ENCODE measurements at places on chromosomes 11 and 22.

GRCh38 chr11:102177126-102177525 is 66.9 kb downstream of the YAP1 start:
- no peak for DNase-seq

GRCh38 chr22:26453216-26453615 is 24.2 kb downstream of the ASPHD2 start:
- DNase-seq: no peak

DNA sequence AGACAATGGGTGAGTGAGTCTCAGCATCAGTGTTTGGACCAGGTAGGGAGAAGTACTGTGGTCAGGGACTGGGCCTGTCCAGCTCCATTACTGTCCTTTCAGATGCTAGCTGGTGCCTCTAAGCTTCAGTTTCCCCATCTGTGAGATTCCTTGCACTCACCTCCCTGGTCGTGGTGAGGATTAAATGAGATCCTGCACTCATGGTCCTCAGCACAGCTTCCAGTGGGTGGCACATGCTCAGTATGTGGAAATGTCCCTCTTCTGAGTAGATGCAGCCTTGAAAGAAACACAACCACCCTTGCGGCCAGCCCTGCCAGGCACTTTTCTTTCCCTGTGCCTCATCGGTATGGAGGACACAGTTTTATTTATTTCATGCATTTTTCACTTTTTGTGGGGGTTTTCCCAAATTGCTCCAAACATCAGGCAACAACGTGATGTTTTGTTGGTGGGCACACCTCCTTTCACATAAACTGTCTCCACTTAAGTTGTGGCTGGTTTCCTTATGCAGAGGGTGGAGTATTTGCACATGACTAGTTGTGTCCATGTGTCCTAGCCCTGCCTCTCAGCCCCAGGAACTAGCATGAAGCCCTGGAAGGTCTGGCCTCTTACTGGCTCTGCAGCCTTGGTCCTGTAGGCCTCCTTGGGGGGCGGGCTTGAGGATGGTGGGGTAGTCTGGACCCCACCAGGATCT is 1.1 kb downstream of the LZTR1 start:
- no peak for DNase-seq

DNA sequence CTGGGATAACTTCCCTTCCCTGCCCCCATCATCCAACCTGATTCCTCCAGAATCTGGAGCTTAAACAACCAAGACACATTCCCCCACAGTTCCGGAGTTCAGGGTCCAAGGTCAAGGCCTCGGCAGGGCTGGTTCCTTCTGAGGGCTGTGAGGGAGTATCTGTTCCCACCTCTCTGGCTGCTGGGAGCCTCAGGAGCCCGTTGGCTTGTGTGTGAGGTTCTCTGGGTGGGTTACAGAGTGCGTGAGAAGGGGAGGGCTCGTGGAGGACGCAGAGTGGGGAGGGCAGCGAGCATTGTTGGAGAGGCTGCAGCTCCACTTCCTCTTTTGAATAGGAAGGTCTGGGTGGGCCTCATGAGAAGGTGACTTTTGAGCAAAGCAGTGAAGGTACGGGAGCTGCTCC is 8.5 kb downstream of the SERHL2 start:
- DNase-seq: no peak

DNA sequence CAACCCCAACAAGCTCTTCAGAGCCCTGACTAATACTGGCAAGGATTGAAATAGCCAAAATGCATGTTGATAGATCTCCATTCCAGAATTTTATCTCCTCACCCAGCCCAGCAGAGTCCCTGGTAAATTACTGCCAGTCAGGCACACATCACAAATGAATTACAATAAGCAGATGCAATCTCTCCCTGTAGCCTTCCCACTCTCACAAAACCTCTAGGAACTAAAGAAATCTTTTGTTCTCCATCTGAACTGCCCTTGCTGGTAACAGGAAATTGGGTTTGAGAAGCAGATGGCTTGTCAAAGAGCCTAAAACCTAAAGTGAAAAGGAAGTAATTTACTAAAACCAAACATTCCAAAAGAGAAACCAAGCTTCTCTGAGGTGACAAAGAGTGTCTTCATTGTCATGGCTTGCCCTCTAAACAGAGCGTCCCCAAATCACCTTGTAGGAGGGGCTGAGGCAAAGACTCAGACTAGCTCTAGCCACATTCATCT is 59.5 kb downstream of the FAM168A start:
- DNase-seq: no peak

- no peak for DNase-seq
Observed at GRCh38 chr11:4994551-4994950, at the start of gene OR51L1. OR51L1 (plus strand) TSS chr11:4994851; CDS start chr11:4998983, 4,132 bp downstream.

DNA sequence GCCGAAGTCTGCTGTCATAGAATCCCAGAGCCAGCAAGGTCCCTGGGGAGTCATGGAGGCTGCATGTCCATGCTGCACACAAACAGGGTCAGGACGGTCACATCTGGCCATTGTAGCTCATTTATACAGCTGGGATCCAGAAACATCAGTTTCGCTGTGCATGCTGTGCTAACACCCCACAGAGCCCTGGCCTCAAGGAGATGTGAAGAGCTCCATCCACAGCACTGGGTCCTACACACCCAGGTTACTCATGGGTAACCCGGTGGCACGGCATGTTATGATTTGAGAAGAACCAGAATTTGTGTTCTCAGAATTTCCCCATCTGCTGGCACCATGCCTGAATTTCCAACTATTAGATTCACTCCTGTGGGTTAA is 146.3 kb upstream of the ARHGAP20 start:
- no peak for DNase-seq

DNA sequence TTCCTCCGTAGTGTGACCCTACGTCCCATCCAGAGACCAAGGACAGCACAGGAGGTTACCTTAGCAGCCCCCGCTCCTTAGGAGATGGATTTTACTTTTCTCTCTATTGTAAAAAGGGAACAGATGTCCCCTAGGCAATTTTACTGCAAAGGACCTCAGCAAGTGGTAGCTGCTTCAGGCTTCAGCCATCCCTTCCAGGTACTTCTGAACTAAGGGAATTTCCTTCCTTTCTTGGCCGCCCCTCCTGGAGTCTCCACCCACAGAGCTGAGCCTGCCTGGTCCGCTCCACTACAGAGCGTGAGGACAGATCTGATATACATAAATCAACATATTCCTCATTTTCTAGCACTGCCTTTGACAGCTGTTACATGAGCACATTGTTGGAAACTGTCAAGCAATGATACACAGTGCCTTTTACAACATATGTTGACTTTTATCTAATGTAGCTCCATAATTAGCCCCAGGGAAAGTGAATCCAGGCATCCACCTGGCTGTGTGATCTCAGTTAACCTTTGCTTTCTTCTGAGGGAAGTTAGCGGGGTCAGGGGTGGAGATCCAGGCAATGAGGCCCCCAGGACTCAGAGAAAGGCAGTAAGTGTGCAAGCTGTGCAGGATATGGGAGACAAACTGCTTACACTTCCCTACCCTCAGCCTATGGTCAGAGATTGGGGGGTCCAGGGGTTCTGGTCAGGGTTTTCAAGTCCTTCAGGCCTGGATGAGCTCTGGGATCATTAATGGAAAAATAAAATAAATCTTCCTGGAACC is 51.9 kb downstream of the SPATA19 start:
- DNase-seq: no peak

- DNase-seq: no peak
Observed at GRCh38 chr22:35299217-35299672, 449 bp upstream of the TOM1 start.

Measured in activated T-cell treated with anti-CD3 and anti-CD28 coated beads for 1 hour (primary cell).